ENCODE measurements at places on chromosomes 5 and 9.

- DNase-seq: no peak
Observed at GRCh38 chr5:135735831-135736230, 98.6 kb upstream of the SLC25A48 start.

DNA sequence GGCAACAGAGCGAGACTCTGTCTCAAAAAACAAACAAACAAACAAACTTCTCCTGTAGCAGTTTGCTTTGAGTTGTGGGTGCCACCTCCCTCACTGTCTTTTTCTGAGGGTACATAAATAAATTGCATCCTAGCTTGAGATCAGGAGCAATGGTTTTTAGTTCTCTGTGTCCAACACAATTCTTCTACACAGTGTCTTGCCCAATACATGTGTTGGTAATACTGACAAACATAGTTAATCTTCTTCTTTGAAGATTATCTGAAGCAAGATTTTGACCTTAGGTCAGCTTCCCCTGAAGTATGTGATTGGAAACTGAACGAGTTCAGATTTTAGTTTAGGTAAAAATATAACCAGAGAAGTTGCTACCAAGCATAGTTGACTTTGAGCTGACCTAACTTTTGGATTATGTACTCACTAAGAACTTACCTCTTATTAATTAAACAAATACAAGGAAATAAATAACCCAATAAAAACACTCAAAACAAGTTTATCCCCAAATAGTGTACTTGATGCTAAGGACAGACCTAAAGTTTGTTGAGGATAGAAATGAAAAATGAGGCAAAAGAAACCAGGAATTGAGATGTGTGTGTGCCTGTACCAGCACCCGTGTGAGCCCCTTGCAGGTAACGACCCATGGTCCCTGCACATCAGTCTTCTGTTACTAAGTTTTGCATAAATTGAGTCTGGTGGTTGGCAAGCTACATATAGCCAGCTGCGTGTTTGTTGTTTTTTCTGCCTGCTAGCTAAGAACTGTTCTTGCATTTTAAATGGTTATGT lies 16.2 kb downstream of the TJP2 start:
- DNase-seq: no peak

DNA sequence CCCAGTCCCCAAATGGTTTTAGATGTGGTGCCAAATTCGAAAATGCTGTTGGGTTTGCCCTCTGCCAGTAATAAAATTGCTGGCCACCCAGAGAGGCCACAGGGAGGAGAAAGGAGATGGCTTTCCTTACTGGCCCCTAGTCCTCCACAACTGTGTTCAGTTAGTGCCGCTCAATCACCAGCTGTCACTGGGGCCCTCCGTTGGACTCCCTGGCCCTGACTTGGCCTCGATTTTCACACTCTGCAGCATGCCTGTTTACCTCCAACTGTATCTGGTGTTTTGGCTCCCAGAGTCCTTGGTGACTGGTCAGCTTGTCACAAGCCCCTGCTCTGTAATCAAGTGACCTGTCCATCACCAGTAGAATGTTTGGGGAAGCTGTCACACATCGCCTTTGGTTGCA lies 97.8 kb downstream of the PAPPA start:
- no peak for DNase-seq

DNA sequence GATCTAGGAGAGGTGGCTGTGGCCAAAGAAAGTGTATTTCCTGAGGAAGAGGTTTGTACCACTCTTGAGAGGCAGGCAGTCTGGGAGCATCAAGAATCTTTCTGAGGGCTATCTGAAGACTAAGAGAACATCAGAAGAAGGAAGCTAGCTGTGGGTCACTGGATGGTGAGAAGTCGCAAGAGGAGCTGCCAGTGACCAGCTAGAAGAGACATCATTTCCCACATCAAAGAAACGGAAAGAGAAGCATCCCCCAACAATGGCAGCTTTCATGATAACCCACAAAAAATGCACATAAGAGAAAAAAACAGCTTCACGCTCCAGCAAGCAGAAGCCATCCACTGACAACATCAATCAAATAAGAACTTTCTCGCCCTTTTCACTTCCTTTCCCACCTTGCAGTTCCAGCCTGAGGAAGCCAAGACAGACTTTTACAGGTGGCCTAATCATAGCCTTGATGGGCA lies 25.0 kb upstream of the CEP78 start:
- no peak for DNase-seq

All from fibroblast of skin of right quadriceps (primary cell).